ENCODE measurements at places on chromosomes 3 and 15. TPM values are rescaled to one million over a fixed set of nuclear protein-coding genes. Genes with fewer than 3 reads are reported as not detected.
A peak's percentile ranks its signal among the peaks of the same experiment; 100 is the strongest.

DNA sequence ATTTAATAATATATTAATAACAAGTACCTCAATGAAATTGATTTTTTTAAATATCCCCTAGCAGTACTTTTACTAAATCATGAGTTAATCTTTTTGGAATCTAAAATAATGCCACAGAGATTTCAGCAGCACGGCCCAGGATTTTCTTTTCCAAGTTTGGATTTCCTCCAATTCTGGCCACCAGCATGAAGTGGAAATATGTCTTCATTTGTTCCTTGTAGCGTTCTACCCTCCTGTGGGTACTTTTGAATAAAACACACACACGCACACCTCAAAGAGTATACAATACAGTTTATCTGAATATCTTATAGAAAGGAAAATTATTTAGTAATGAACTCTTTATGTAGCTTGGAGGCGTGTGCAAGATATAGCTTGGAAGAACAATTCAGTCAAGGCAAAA lies 125.1 kb upstream of the STT3B start:
- H3K27me3 ChIP-seq, result peaks cover 10% of the 10 kb centered on the region
- DNase-seq, result no peak
- H3K36me3 ChIP-seq, result no peaks in the 10 kb centered on the region
- H3K4me1 ChIP-seq, result no peaks in the 10 kb centered on the region
- no peak overlapping the region for H3K4me3 ChIP-seq
- no peak overlapping the region for H3K27ac ChIP-seq

GRCh38 chr3:5004319-5005152 lies 25.3 kb downstream of the BHLHE40 start:
- H3K4me1 ChIP-seq, result peaks cover 46% of the 10 kb centered on the region
- no peaks in the 10 kb centered on the region for H3K27me3 ChIP-seq

DNA sequence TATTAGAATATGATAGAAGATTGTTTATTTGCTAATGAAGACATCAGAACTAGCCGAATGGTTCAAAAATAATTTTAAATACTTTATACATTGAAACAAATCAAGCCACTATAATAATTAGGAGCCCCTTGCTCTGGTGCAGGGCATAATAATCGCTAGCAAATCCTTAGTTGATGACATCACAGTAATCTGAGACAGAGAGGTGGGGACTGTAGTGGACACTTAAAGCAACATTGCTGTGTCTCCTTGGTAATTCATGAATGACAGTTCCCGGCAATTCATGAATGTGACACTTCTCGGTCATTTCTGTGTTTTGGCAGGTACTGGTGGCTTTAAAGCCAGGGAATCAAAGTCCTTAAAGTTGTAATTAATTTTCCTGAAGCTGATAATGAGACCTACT lies 114.3 kb downstream of the PPM1L start:
- H3K4me1 ChIP-seq, result no peaks in the 10 kb centered on the region
- no peak for DNase-seq
- no peak overlapping the region for H3K27ac ChIP-seq
- no peaks in the 10 kb centered on the region for H3K36me3 ChIP-seq
- no peak overlapping the region for H3K4me3 ChIP-seq
- H3K27me3 ChIP-seq, result peaks cover 4% of the 10 kb centered on the region

RETNLB gene
- total RNA-seq, result not detected

WNT7A gene
- total RNA-seq, result not detected

GRCh38 chr15:100129677-100130076 lies 212.1 kb downstream of the ADAMTS17 start:
- no peak for DNase-seq
- no peaks in the 10 kb centered on the region for H3K4me1 ChIP-seq
- H3K36me3 ChIP-seq, result no peaks in the 10 kb centered on the region
- H3K27ac ChIP-seq, result no peak overlapping the region
- no peak overlapping the region for H3K4me3 ChIP-seq
- H3K27me3 ChIP-seq, result no peaks in the 10 kb centered on the region

GRCh38 chr15:57337868-57338411 lies 38.4 kb upstream of the CGNL1 start:
- H3K27me3 ChIP-seq, result peaks cover 12% of the 10 kb centered on the region
- no peak overlapping the region for H3K4me3 ChIP-seq
- H3K27ac ChIP-seq, result no peak overlapping the region
- no peak for DNase-seq

GRCh38 chr15:71880276-71880675 lies 69.9 kb downstream of the NR2E3 start:
- H3K36me3 ChIP-seq, result peaks cover 62% of the 10 kb centered on the region
- H3K4me3 ChIP-seq, result no peak overlapping the region
- no peak for DNase-seq

POPDC2 gene
- 5.5 TPM for total RNA-seq

DNA sequence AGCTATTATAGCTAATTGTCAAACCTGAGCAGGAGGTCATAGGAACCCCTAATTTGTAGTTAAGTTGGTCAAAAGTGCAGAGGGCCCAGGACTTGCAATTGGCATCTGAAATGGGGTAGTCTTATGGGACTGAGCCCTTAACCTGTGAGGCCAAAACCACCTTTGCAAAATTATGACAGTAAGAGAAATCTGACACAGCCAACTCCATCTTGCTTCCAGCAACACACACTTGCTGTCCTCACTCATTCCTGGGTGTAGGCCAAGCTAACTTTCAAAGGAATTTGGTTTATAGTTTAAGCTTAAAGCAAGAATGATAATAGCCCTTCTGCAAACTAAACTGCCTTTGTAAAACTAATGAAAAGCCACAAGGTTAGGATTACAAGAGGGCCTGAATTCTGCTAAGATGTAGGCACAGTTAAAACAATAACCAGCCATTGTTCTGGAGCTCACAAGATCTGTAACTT lies 57.6 kb upstream of the FRMD4B start:
- H3K27me3 ChIP-seq, result no peaks in the 10 kb centered on the region
- DNase-seq, result no peak
- peaks cover 2% of the 10 kb centered on the region for H3K4me1 ChIP-seq
- H3K4me3 ChIP-seq, result no peak overlapping the region
- no peak overlapping the region for H3K27ac ChIP-seq

- H3K4me3 ChIP-seq, result no peak overlapping the region
- peaks cover 7% of the 10 kb centered on the region for H3K4me1 ChIP-seq
- no peak overlapping the region for H3K27ac ChIP-seq
- no peak for DNase-seq
These were observed 23.8 kb downstream of the VPS39 start for GRCh38 chr15:42184296-42184695.

- H3K4me3 ChIP-seq, result no peak overlapping the region
- no peaks in the 10 kb centered on the region for H3K4me1 ChIP-seq
- DNase-seq, result no peak
- peaks cover 48% of the 10 kb centered on the region for H3K36me3 ChIP-seq
- no peak overlapping the region for H3K27ac ChIP-seq
These were observed 8.4 kb downstream of the ARL6 start for GRCh38 chr3:97772926-97773325.

RBPMS2 gene
- 0.91 TPM for total RNA-seq

DNA sequence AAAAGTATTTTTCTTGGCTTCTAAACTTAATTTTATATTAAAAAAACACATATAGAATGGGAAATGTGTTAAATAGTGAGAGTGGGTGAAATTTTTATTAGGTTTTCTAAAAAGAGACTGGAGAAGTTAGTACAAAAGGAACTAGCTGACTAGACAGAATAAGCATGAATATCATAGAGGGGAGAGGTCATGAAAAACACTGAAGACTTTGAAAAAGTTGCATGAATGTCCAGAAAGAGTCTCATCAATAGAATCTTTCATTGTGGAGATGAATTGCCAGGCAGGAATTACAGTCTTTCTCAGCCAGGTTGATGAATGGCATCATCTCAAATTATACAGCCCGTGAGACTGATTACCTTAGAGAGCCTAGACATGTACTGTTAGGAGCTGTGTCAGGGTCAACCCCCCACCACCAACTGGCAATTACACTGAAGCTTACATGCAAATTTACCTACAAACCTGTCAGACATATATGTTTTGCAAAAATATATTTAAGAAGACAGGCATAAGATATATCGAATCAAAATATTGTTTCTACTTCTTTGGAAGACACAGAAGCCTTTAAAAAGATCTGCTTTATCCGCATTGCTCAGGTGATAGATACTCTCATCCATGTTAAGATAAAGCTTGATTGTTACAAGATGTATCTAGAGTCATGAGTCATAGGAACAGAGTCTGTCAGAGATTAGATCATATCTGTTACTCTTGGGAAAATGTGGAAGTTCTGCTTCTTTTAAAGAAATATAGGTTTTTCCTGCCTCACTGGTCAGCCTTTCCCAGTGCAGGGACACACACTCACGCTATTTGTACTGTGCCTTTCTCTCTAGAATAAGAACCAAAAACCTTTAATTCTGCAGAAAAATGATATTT lies 34.8 kb upstream of the PFN2 start:
- no peaks in the 10 kb centered on the region for H3K36me3 ChIP-seq
- H3K4me1 ChIP-seq, result no peaks in the 10 kb centered on the region
- DNase-seq, result no peak
- no peak overlapping the region for H3K4me3 ChIP-seq
- peaks cover 3% of the 10 kb centered on the region for H3K27me3 ChIP-seq

ICE2 gene
- total RNA-seq, result 55.5 TPM

RBM5 gene
- total RNA-seq, result 316 TPM

LXN gene
- 5.9 TPM for total RNA-seq

DNA sequence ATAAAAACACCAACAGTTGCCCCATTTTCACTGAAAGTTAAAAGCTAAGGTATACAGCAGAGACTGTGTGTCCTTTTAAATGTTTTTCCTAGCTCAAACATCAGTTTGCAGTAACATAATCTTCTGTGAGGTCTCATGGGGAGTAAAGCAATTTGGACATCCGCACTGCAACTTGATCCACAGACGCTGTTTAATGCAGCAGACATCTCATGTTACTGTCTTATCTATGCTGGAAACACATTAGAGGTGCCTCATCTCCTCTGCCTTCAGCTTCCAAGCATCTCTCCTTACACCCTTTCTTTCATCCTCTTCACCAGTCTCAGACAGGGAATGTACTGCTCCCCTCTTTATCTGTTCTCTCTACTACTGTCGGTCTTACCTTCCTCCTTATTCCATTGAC lies 53.7 kb upstream of the ATP11B start:
- no peak for DNase-seq
- no peak overlapping the region for H3K27ac ChIP-seq
- H3K27me3 ChIP-seq, result peaks cover 13% of the 10 kb centered on the region
- H3K36me3 ChIP-seq, result no peaks in the 10 kb centered on the region
- H3K4me3 ChIP-seq, result no peak overlapping the region
- H3K4me1 ChIP-seq, result no peaks in the 10 kb centered on the region

DNA sequence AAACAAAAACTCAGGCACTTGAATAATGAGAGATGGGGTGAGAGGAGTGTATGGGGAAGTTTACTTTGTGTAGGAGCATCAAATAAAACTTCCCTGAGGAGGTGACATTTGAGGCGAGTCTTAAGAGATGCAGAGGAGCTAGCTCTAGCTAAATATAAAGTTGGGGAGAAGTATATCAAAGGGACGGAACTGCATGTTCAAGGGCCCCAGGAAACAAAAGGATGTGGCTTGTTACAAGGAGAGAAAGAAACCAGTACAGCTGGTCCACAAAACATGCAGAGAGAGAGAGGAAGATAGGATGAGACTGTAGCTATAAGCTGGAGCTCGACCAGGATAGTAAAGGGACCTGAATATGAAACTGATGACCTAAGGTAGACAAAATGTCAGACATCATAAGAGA lies 17.6 kb downstream of the FEZF2 start:
- DNase-seq, result no peak
- no peaks in the 10 kb centered on the region for H3K36me3 ChIP-seq
- H3K27ac ChIP-seq, result no peak overlapping the region
- H3K4me3 ChIP-seq, result no peak overlapping the region

SPINK8 gene
- not detected for total RNA-seq

SMCO1 gene
- not detected for total RNA-seq

DNA sequence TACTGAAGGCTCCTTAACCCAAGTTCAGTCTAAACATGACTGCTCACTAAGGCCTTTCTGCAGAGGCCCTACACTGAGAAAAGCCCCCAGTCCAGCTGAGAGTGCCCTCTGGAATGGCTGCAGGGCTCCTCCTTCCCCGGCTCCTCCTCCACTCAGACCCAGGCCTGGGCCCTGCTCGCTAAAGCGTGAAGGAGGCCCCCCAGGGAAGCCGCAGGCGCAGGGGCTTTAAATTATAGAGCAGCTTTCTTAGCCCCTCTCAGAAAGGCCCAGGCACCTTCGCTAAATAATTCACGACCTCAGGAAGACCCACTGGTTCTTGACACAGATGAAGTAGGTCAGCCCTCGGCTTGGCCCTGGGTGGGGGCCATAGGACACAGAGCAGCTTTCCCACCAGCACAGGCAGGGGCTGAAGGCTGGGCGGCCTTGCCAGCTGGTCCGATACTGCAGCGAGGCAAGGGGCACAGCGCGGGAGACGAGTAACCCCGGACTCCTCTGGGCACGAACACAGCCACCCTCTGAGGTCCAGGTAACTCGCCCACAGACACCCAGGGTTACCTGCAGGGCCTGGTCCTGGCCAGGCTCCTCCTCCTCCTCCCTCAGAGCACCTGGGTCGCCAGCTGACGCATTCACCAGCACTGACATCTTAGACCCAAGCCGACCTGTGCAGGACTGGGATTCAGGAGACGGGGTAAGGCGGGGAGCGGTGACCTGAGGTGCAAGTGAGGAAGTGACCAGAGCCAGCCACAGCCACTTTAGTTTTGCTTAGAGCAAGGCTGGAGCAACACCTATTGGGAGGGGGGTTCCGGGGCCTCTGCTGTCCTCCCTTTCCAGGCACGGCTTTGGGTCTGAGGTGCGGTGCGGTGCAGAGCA lies 36.9 kb downstream of the RBPMS2 start:
- no peak overlapping the region for H3K27ac ChIP-seq
- no peak for DNase-seq
- H3K27me3 ChIP-seq, result no peaks in the 10 kb centered on the region
- H3K4me3 ChIP-seq, result no peak overlapping the region

DNA sequence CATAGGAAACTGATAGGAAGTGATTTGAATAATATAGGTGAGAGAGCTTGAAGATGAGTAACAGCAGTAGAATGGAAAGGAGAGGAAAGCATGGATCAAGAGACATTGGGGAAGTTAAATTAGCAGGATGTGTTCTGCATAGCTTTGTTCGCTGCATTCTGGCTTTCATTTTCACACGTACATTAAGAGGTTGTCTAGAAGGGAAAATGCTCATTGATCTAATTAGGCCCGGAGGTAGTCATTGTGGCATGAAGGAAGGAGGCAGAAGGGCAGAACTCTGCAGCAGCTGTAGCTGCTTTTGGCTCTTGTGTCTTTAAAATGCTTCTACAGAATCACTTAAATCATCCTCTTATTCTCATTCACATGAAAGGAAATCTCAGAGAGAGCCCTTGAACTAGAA lies 40.3 kb downstream of the KCNAB1 start:
- no peaks in the 10 kb centered on the region for H3K27me3 ChIP-seq
- no peaks in the 10 kb centered on the region for H3K36me3 ChIP-seq
- H3K4me1 ChIP-seq, result peaks cover 11% of the 10 kb centered on the region
- H3K4me3 ChIP-seq, result peak overlapping the region; percentile 7
- DNase-seq, result no peak

All from activated B cell treated with CpG ODN at 0.5 μM for 24 hours (primary cell).